Liver (tissue), 10 donors: ENCODE measurements at places on chromosomes 1 and 21. TPM values are rescaled to one million over a fixed set of nuclear protein-coding genes. Genes with fewer than 3 reads are reported as not detected.
A peak's percentile ranks its signal among the peaks of the same experiment; 100 is the strongest.

DNA sequence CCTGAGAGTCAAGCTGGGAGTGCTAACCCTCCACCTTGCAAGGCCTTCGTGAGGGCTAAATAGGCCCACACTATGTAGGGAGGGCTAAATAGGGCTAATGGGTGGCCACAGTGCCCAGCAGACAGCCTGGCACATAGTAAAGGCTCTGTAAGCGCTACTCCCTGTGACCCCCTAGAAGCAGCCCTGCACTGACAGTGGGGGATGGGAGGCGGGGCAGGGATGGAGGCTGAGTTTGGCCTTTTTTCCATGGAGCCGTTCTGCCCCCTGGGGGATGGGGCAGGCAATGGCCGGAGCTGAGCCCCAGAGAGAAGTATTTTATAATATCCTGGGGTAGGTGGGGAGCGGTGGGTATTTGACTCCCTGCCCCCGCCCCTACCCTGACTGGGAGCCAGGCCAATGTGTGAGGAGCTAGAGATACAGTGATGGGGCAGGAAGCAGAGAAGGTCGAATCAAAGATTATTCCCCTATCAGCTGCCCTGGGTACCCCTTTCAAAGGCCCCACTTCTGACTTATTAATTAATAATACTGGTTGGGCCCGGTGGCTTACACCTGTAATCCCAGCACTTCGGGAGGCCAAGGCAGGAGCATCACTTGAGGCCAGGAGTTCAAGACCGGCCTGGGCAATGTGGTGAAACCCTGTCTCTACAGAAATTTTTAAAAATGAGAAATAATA lies 42.3 kb downstream of the LACTBL1 start:
- peak; percentile 56 for DNase-seq

- no peak for DNase-seq
These were observed 48.3 kb downstream of the CLIC4 start for GRCh38 chr1:24793447-24794129.

- no peak for DNase-seq
These were observed 48.8 kb upstream of the CAMK1G start for GRCh38 chr1:209534496-209535250.

- no peak for DNase-seq
These were observed 23.7 kb downstream of the MRPL39 start for GRCh38 chr21:25583370-25584130.

DNA sequence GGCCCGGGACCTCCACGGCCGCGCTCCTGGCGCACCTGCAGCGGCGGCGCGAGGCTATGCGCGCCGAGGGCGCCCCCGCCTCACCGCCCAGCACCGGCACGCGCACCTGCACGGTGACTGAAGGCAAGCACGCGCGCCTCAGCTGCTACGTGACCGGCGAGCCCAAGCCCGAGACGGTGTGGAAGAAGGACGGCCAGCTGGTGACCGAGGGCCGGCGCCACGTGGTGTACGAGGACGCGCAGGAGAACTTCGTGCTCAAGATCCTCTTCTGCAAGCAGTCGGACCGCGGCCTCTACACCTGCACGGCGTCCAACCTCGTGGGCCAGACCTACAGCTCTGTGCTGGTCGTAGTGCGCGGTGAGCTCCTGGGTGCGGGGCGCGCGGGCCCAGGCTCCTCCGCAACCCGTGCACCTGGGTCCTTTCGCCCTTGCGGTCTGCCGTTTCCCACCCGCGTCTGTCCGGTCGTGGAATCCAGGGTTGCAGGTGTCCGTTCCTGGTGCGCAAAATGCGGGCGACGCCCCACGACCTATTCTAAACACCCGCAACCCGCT lies 4.6 kb downstream of the OBSCN start:
- DNase-seq = no peak

DNA sequence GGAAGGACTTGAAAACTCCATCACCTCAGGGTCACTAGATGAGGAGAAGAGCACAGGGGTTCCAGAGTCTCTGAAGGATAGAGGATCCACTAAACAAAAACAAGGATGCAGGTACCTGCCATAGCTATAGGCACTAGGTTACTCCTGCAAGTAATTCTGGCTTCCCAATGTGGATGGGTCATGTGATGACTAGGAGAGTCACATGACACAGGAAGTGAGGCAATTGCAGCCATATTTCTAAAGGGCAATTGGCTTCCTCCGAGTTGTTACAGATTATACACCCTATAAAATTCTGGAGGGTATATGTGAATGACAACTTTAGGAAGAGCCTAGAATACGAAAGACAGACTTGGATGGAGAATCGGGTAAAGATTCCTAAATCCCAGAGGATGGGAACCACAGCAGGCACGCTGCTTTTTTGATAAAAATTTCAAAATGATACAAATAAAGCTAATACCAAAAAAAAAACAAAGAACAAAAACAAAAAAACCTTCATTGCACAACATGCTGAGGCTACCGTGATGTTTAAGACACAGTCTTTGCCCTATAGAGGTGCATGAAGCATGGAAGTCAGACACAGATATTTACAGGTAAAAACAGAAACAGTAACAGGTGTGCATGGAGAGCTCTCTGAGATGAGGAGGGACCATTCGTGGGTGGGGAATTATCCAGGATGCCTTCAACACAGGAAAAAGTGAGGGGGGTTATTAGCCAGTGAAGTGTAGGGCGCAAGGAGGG lies 10.5 kb downstream of the MTX1 start:
- no peak for DNase-seq

PLA2G2A gene
- 441 TPM for total RNA-seq

PLOD1 gene
- total RNA-seq = 82.9 TPM

TIPRL gene
- total RNA-seq = 11.7 TPM

DNA sequence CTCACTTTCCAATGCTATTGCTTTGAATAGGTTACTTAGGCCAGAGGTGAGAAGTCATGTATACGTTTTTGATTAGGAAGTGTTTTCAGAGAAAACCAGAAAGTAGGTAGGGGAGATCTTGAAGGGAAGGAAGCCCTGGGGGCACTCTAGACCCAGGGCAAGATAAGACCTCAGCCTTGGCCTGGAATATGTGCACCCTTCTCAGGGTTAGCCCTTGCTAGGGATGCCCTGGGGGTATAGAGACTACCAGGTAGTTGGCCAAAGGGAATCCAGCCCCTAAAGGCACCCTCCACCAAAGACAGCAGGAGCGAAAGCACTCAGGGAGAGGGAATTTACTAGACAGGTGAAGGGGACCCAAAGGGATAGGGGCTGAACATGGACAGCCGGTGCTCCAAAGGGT lies 7.0 kb downstream of the TIAM1 start:
- DNase-seq = no peak

HTR6 gene
- not detected for total RNA-seq

DNAJC28 gene
- total RNA-seq = 3.2 TPM

- DNase-seq = no peak
These were observed 22.8 kb downstream of the C2CD2 start for GRCh38 chr21:41931041-41931451.

DNA sequence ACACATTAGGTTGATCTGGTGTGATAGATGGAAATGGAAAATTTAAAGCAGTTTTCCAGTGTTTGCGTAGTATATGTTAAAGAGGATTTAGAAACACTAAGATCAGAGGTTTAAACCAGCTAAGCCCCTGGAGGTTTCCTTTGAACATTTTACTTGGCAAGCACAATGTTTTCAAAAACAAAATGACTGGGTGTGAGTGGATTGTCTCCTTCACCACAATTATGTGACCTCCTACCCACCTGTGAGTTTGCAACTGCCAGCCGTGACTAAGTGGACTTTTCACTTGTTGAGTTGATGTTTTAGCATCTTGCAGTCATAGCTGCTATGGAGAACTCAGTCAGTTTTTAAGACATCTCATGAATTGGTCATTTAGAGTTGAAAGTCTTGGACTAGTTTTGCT lies 4.7 kb downstream of the CCDC190 start:
- no peak for DNase-seq

MPZ gene
- 1.0 TPM for total RNA-seq

GJA5 gene
- 1.5 TPM for total RNA-seq

SPRR2E gene
- total RNA-seq = not detected

SHISAL2A gene
- total RNA-seq = 0.33 TPM

DNA sequence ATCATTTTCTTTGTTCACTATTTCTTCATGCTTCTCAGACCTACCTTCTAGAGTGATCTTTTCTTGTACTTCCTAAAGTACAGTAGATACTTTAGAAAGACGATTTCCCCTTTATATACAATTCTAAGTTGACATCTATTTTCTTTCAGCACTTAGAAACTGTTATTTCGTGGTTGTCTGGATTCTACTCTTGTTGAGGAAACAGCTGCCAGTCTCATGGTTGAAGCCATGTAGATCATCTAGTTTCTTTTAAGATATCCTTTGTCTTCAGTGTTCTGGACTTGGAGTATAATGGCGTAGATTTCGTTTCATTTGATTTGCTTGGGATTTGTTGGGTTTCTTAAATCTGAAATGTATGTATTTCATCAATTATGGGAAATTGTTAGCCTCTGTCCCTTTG lies 67.6 kb downstream of the PKN2 start:
- no peak for DNase-seq

DNA sequence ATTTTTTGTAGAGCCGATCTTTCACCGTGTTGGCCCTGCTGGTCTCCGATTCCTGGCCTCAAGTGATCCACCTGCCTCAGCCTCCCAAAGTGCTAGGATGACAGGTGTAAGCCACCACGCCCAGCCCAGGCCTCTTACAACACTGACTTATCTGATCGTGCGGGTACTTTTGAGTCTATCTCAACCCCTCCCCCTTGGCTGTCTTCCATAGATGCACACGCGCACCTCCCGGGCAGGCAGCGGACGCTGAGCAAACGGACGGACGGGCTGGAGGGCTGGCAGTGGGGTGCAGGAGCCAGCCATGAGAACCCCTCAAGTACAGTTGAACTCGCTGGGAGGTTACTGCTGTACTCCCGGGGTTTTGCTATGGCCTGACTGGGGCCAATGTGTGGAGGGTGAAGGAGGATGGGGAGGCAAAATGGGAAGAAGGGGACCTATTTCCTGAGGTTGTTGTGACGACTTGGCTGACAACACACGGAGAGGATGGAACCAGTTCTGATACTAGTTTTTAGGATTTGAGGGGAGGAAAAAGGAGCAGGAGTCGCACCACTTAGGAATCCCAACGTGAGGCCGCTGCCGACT lies 959 bp downstream of the CD58 start:
- peak; percentile 76 for DNase-seq

- no peak for DNase-seq
These were observed 1.3 kb upstream of the ENAH start for GRCh38 chr1:225654277-225654597.

GRCh38 chr1:10615932-10616671 lies 141.4 kb downstream of the PEX14 start:
- no peak for DNase-seq

DNA sequence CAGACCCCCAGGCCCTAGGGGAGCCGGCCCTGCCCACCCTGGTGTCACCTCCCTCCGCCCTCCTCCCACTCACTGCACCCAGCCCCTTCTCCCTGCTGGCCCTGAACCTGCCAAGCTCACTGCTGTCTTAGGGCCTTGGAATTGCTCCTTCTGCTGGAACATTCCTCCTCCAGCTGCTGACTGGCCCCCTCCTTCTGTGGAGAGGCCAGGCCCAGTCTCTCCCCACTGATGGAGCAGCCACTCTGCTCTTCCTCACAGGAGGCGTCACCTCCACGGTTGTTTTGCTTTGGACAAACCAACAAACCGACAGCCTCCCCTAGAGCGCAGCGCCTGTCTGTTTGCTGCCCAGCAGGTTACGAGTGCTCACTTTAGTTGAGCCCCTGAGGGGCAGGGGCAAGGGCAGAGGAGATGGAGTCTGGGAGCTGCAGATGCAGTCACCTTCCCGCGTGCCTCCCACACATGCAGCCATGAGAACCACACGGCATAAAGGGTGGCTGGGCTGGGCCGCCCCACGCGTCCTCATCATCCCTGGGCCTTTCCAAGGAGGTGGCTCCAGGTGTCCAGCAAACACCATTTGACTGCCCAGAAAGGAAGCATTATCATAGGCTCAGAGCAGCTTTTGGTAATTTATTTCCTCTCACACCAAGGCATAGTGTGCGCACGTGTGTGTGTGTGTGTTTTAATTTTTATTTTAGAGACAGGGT lies 9.4 kb downstream of the OXCT2 start:
- no peak for DNase-seq

IVL gene
- not detected for total RNA-seq

DNA sequence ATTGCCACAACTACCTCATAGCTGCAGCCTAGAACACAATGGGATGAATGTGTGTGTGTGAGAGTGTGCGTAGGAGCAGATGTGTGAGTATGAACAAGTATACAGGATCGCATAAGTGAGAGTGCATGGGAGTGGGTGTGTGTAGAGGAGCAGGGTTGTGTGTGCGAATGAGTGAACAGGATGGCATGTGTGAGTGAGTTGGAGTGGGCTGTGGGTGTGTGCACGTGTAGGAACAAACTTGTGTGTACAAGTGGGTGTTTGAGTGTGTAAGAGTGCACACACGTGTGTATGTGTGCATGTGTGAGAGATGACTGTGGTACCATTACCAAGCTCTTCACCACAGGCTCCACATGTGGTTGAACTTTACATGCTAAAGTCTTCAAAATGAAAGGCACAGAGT lies 175.4 kb upstream of the EDN2 start:
- DNase-seq = no peak

METTL18 gene
- total RNA-seq = 3.5 TPM

GRCh38 chr1:107122225-107122624 lies 18.6 kb upstream of the NTNG1 start:
- DNase-seq = no peak

GRCh38 chr1:58441699-58442098 lies 104.8 kb downstream of the OMA1 start:
- no peak for DNase-seq

GRCh38 chr1:230057681-230058565 lies 9.1 kb upstream of the GALNT2 start:
- no peak for DNase-seq

TRIM17 gene
- total RNA-seq = 0.08 TPM

- DNase-seq = no peak
These were observed 133.6 kb upstream of the POGK start for GRCh38 chr1:166705376-166706289.

DNA sequence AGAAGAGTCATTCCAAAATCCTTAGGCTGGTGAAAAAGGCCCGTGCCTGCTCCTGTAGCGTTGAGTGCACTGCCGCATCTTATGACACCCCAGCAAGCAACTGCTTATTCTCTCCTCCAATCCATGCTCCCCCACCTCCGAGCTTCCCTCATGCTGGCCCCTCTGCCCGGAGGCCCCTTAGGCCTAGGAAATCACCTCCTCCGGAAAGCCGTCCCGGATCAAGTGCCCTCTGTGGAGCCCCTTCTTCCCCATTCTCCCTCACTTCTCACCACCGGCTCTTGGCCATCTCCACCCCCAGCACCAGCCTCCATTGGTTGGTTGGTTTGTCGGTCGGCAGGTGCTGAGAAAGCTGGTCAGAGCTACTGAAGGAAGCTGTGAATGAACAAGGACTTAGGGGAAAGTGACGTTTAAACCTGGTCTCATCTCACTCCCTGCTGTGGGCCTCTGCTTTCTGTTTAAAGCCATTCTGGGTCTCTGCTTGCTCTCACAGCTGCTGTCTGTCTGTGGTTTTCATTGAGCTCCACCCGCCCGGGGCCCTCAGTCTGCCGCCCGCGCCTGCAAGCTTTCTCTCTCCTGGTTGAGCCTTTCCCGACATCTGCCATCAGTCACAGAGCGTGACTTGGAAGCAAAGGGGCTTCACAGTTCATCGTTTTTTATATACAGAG lies 122.2 kb downstream of the KCNN3 start:
- DNase-seq = no peak

GRCh38 chr21:25640202-25640942 lies 1.3 kb downstream of the JAM2 start:
- no peak for DNase-seq

PHGDH gene
- 59.7 TPM for total RNA-seq
